ENCODE measurements at places on chromosomes 7 and 10. TPM values are rescaled to one million over a fixed set of nuclear protein-coding genes. Genes with fewer than 3 reads are reported as not detected.

Gene CASP2
- 90.5 TPM for total RNA-seq

Gene LEP
- total RNA-seq: not detected

Gene SPDYE11
- total RNA-seq: not detected

Gene NUTM2E
- total RNA-seq: 0.13 TPM

Gene PKD2L1
- total RNA-seq: not detected

Gene SFMBT2
- 20.6 TPM for total RNA-seq

Gene ANXA8L1
- total RNA-seq: not detected

Gene CNOT4
- 17.3 TPM for total RNA-seq

Gene SPDYE2B
- total RNA-seq: not detected

Gene CALML5
- not detected for total RNA-seq

Gene INSIG1
- 58.1 TPM for total RNA-seq

Gene EPHA1
- 1.5 TPM for total RNA-seq

Gene LBX1
- not detected for total RNA-seq

Gene GHRHR
- not detected for total RNA-seq

Gene AKR1C4
- not detected for total RNA-seq

Gene PNLIPRP1
- total RNA-seq: 0.57 TPM

Gene MYPN
- not detected for total RNA-seq

Gene PRLHR
- not detected for total RNA-seq

Gene ASB4
- 0.05 TPM for total RNA-seq

Gene KLF14
- not detected for total RNA-seq

Gene TMEM176A
- total RNA-seq: 0.24 TPM

Gene OR9A2
- total RNA-seq: not detected

Gene ZNF777
- total RNA-seq: 33.2 TPM

Gene INPP5A
- 6.9 TPM for total RNA-seq

Data from activated T-cell treated with anti-CD3 and anti-CD28 coated beads, Interleukin-2, amount 50 U/mL, for 4 hours (primary cell).